ENCODE measurements at places on chromosomes 1 and 21.

GRCh38 chr1:1171546-1172340 is 1.9 kb upstream of the TTLL10 start:
- DNase-seq: no peak

GRCh38 chr1:5644281-5645134 is 347.7 kb downstream of the NPHP4 start:
- DNase-seq: no peak

DNA sequence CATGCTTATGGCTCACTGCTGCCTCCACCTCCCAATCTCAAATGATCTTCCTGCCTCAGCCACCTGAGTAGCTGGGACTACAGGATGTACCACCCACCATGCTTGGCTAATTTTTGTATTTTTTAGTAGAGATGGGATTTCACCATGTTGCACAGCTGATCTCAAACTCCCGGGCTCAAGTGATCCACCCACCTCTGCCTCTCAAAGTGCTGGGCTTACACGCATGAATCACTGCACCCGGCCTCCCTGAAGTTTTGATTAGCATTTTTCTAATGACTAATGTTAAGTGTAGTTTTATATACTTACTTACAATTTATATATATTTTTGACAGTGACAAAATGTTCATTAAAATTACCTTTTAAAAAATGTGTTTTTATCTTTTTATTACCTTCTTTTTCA is 41.1 kb downstream of the ZNF678 start:
- DNase-seq: no peak

DNA sequence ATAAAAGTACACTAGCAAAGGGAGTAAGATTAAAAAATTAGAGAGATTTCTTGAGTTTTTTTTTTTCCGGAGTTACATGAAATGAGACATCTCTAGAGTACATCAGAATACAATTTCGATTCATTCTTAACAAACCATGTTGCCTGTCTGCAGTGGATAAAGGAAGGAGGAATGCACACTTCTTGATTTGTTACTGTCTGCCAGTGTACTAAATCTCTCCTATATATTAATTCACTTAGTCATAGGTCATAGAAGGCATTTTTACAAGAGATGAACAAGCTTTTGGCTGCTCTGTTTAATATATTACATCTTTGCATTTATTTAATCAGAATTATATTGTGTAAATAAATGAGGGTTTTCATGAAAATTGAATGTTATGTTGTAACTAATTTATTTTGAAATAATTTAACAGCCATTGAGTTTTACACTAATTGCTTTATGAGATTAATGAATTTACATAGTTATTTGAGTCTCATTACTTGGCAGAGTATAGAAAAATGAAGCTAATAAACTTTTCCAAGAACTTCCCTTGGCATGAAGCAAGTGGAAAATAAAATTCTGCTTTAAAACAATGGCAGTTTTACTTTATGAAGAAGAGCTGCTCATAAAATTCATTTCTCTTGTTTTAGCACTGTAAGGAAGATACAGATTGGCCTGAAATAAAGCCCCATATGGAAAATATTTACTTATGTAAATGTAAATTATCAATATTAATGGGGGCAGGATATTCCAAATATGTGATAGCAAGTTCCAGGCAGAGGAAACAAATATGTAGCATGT is 1284.7 kb downstream of the BRINP3 start:
- no peak for DNase-seq

- DNase-seq: no peak
Observed at GRCh38 chr1:246262281-246262680, 244.8 kb downstream of the SMYD3 start.

DNA sequence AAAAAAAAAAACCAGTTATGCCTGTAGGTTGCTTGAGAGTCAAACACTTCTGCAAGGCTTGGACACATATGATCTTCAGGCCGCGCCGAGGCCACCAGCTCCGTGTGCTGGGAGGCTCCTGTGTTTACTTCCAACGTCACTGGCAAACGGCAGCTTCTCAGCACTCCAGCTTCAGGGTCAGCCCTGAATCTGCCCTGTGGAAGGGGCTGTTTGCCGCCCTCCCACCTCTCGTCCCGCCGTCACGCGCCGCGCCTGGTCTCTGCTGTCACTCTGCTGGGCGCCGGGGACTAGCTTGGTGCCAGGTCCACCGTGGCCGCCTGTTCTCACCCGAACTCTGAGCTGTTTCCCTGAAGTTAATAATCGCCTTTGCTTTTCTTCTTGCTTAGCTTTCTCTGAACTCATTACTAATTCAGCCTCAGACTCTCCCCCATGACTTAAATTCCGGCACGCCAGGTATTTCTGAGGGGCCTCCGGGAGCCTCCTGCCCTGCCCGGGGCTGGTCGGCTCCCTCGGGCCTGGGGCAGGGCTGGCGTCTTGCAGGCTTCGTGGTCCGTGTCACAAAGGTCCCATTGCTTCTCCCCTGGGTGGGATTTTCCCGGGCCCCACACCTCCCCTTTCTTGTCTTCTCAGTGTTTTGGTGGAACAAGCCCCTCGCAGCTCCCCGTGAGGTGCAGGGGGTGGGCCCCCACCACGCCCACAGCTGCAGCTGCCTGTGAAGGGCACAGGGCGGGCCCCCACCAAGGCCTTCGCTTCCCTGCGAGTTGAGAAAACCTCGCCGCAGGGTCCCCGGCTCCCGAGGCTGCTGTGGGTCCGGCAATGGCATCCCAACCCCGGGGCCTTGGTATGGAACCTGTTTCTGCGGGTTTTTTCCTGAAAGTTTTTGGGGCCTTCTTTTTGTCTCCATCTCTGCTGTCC is 14.6 kb upstream of the C1orf159 start:
- no peak for DNase-seq

DNA sequence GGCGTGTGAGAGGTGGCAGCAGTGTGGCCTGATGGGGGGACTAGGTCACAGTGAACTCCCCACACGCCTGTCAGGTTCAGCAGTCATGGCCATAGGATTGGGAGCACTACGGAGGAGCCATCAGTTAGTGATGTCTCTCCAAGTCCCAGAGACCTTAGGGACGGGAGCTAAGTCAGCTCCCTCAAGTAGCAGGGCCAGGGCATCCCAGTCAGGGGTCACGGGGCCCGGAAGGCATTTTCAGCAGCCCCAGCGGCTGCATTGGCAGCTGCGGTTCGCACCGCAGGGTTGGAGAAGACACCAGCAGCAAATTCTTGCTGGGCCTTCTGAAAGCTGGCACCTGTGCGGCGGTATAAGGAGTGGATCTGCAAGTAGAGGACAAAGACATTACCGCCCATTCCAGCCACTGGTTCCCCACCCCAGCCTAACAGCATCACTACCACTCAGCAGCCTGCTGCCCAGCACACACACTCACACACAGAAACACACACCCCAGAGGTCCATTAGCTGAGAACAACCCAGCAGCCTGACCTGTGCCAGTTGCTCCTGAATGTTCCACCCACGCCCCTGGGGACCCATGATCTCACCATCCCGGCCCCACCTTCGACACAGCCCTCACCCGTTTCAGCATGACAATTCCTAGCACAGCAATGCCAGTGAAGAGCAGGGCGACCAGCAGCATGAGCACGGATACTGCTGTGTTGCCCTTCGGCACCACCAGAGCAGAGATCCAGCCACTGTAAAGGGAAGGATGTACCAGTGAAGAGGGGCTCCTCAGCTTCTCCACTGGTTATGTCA is 972 bp upstream of the ENTREP3 start:
- DNase-seq: no peak

GRCh38 chr1:10674700-10675609 is 121.5 kb downstream of the CASZ1 start:
- DNase-seq: no peak

- DNase-seq: no peak
Observed at GRCh38 chr1:41385398-41386195, 24.4 kb downstream of the FOXO6 start.

DNA sequence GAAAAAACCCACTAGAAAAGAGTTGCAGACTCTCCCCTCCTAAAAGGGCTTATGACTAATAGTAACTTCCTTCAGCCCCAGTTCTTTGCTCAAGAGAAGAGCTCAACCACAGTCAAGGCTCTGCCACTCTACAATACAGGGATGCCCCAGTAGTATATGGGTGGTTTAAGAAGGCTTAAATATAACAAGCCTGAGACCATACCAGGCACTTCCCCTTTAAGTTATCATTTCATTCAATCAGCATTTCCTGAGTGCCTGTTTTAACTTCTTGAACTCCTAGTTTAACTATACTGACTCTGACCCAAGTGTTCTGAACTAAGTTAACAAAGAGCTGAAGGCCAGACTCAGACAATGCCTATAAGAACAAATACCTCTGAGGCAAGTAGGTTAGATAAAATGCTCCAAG is 19.8 kb downstream of the PRPF38A start:
- no peak for DNase-seq

DNA sequence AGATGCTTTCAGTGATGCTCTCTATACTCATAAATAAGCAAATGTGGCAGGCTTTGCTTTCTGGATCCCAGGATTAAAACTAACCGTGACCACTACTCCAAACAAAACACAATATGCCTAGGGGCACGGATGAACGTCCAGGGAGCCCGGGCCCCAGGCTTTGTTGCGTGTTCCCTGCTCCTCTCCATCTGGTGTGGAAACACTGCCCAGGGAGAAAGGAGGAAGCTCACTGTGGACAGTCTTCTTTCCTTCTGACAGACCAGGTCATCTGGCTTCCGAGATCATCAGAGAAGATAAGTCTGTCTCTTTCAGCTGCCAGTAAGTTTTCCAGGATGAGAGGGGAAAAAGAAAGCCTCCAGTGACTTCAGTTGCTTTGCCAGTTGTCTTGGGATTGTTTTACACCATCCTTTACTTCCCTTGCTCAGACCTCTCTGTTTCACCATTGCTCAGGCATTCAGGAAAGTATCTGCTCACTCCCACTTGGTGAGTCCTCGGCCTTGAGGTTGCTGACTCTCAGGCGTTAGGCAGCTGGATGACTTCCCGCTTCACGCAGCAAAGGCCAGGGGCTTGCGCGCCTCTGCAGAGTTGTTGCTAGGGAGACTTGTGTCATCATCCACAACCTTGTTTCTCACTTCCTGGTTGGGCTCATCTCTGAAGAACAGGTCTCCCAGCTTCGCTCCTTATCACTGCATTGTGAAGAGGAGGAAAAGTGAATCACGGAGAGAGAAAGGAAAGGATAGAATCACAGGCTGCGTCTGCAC is 20.6 kb upstream of the PGD start:
- no peak for DNase-seq

DNA sequence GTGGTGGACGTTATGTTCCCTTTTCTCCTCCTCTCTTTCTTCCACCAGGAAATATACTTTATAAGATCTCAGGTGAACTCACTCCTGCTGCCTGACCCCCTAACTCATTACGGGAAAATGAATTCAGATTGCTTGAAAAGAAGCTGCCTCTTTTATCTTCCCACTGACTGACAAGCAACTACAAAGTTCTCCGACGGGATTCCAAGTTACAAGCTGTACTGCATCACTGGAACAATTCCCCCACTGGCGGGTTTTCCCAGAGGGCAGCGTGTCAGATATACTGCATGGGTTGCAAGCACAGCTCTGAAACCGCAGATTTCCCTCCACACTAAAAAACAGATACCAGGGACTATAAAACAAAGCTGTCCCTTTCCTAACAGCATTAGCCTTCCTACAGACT is 390.6 kb downstream of the KCTD3 start:
- DNase-seq: no peak

DNA sequence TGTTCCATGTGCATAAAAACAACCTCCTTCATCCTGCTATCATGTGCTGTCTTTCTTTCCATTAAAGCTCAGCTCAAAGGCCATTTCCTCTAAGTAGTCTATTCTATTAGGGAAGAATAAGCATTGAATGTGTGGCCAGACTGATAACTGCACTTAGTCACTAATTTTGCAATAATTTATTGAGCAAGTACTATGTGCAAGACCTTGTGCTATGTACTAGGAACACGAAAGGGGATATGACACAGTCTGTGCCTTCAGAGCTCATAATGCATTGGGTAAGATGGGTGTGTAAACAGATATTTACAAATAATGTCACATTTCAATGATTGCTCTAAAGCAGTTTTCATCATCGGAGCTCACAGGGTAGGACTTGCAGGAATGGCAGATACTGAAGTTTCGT is 54.2 kb downstream of the NMNAT2 start:
- DNase-seq: no peak

- DNase-seq: no peak
Observed at GRCh38 chr1:27338751-27339150, 3.1 kb upstream of the SYTL1 start.

DNA sequence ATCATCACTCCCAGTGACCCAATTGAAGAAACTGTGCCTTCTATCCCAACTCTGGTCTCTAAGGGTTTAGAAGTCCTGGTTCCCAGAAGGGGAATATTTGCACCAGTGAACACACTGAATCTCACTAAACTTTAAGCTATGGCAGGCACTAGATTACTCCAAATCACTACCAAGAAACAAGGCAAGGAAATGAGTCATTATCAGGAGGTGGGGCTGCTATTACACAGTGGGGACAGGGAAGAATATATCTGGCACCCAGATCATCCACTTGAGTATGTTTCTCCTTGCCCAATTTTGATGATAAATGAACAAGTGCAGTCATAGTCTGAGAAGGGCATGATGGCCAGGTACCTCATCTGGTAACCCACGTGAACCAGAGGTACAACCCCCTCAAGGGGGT is 7.0 kb downstream of the MRPL9 start:
- no peak for DNase-seq

GRCh38 chr1:58256041-58256440 is 290.5 kb downstream of the OMA1 start:
- DNase-seq: no peak

DNA sequence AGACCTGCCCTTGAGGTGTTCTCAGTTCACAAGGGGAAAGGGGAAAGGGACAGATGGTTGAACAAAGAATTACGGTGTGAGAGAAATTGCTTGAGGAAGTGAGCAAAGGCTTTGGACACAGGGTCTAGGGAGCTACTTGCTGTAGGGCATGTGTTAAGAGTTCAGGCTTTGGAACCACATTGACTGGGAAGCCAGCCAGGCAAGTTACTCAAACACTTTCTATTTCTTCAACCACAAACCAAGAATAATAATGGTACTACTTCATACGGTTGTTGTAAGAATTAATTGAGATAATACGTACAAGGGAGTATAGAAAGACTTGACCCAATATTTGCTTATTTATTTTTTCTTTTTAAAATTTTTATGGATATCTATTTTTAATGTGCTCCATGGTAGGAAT is 26.6 kb downstream of the AK4 start:
- no peak for DNase-seq

- DNase-seq: no peak
Observed at GRCh38 chr1:94332516-94332915, 85.7 kb upstream of the ABCD3 start.

GRCh38 chr1:19035377-19036040 is 79.0 kb upstream of the IFFO2 start:
- DNase-seq: no peak

- DNase-seq: no peak
Observed at GRCh38 chr1:52665006-52665941, 32.3 kb downstream of the SHISAL2A start.

GRCh38 chr1:16119504-16119903 is 36.4 kb downstream of the EPHA2 start:
- no peak for DNase-seq

- DNase-seq: no peak
Observed at GRCh38 chr1:150551051-150551783, 2.0 kb downstream of the ADAMTSL4 start.

DNA sequence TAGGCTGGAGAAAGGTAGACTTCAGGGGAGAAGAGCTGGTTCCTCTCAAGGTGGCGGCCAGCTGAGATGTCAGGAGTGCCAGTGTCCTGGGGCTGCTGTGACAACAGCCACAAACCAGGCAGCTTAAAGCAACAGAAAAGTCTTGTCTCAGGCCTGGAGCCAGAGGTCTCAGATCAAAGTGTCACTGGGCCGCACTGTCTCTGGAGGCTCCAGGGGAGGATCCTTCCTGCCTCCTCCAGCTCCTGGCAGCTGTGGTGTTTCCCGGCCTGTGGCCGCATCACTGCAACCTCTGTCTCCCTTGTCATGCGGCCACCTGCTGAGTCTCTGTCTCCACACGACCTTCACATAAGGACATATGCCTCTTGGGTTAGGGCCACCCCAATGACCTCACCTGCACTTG is 24.4 kb upstream of the TSPEAR start:
- DNase-seq: no peak

Measured in activated T-helper 9 cell treated with anti-CD3 and anti-CD28 coated beads, Interleukin-2, amount 50 U/mL, for 16 hours (primary cell).